Pancreas (tissue), 10 donors: ENCODE measurements at places on chromosomes 11 and 22. TPM values are rescaled to one million over a fixed set of nuclear protein-coding genes. Genes with fewer than 3 reads are reported as not detected.

CASP5 gene
- total RNA-seq, result not detected

PDE2A gene
- total RNA-seq, result 4.1 TPM

DNA sequence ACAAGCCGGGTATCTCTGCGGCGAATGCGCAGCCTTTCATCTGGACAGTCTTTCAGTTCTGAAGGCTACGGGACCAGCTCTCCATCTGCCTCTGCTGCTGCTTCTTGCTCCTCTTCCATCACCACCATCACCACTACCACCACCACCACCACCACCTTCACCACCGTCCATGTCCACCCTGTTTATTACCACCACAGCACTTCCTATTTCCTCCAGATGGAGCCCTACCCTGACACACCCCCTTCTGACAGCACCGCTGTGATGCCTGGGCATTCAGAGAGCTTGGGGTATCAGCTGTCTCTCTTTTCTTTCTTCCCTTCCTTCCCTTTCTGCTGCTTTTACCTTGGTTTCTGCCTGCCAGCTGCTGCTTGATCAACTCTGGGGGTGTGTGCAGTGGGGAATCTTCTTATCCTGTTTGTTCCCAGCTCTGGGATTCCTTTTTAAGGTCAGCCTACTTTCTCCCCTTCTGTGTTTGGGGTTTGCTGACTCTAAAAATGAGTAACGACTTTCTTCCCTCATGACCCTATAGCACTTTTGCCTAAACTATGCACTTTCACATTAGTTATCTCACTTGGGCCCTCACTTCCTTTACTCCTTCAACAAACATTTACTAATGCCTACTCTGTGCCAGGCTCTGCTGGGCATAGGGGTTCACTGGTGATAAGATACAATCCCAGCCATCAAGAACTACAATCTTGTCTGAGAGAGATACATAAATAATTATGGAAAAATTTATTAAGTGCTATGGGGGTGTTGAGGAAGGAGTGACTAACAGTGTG is 7.8 kb upstream of the RRM1 start:
- DNase-seq, result no peak

BTG4 gene
- not detected for total RNA-seq

SEPTIN3 gene
- 1.3 TPM for total RNA-seq

- no peak for DNase-seq
Measured at GRCh38 chr11:75823946-75824345, 8.9 kb downstream of the UVRAG start.

DNA sequence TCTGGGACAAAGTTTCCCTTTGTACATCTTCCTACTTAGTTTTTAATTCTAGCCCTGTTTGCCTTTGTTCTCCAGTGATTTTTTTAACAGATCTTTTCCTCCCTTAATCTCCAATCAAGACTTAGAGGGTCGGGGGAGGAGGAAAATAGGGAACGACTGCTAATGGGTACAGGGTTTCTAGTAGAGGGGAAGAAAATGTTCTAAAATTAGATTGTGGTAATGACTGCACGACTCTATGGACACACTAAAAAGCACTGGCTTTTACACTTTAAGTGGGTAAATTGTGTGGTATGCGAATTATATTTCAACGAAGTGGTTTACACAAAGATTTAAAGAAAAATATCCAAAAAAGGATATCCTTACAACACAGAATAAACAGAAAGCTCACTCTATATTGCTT is 110.0 kb upstream of the SPON1 start:
- DNase-seq, result no peak
